ENCODE measurements at places on chromosomes 13 and 19. TPM values are rescaled to one million over a fixed set of nuclear protein-coding genes. Genes with fewer than 3 reads are reported as not detected.

- DNase-seq, result no peak
These were observed 112.5 kb downstream of the SACS start for GRCh38 chr13:23320926-23321534.

- DNase-seq, result no peak
These were observed 165.8 kb upstream of the EDNRB start for GRCh38 chr13:78084401-78084800.

Gene CRX
- not detected for total RNA-seq

Gene SERPINE3
- total RNA-seq, result not detected

Gene SLC10A2
- not detected for total RNA-seq

Gene KIR2DL3
- total RNA-seq, result not detected

DNA sequence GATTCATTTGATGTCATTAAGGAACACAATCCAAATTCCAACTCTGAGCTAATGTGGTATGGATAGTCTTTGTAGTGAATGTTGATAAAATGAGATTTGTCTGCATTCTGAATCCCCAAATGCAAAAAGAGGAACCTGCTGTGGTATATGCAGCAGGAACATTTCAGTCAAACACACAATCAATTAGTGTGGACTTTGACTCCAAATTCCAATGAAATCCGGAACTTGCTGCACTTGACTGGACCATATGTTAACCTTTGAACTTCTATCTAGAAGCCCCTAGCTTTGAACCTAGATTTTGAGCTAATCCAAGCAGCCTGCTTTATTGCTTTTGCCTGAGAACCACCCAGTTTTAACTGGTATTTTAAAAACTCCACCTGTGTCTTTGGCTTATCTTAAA, 341.3 kb downstream of the SPRY2 start:
- no peak for DNase-seq

DNA sequence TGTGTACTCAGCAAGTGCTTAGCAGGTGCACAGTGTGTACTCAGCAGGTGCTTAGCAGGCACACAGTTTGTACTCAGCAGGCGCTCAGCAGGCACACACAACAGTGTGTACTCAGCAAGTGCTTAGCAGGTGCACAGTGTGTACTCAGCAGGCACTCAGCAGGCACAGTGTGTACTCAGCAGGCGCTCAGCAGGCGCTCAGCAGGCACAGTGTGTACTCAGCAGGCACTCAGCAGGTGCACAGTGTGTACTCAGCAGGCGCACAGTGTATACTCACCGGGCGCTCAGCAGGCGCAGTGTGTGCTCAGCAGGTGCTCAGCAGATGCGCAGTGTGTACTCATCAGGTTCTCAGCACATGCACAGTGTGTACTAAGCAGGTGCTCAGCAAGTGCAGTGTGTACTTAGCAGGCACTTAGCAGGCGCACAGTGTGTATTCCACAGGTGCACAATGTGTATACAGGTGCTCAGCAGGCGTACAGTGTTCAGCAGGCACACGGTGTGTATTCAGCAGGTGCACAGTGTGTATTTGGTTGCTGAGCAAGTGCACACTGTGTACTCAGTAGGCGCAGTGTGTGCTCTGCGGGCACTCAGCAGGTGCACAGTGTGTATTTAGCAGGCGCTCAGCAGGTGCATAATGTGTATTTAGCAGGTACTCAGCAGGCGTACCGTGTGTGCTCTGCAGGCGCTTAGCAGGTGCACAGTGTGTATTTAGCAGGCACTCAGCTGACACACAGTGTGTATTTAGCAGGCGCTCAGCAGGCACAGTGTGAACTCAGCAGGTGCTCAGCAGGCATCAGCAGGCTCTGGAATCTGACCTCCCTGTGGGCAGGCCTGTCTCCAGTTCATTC, 15.1 kb downstream of the CRTC1 start:
- DNase-seq, result no peak

- peak; percentile 50 for DNase-seq
These were observed 21.3 kb downstream of the VRK3 start for GRCh38 chr19:50003810-50004419.

GRCh38 chr13:98515818-98516465, 61.0 kb downstream of the STK24 start:
- no peak for DNase-seq

GRCh38 chr13:93956426-93956825, 523.1 kb downstream of the DCT start:
- no peak for DNase-seq

DNA sequence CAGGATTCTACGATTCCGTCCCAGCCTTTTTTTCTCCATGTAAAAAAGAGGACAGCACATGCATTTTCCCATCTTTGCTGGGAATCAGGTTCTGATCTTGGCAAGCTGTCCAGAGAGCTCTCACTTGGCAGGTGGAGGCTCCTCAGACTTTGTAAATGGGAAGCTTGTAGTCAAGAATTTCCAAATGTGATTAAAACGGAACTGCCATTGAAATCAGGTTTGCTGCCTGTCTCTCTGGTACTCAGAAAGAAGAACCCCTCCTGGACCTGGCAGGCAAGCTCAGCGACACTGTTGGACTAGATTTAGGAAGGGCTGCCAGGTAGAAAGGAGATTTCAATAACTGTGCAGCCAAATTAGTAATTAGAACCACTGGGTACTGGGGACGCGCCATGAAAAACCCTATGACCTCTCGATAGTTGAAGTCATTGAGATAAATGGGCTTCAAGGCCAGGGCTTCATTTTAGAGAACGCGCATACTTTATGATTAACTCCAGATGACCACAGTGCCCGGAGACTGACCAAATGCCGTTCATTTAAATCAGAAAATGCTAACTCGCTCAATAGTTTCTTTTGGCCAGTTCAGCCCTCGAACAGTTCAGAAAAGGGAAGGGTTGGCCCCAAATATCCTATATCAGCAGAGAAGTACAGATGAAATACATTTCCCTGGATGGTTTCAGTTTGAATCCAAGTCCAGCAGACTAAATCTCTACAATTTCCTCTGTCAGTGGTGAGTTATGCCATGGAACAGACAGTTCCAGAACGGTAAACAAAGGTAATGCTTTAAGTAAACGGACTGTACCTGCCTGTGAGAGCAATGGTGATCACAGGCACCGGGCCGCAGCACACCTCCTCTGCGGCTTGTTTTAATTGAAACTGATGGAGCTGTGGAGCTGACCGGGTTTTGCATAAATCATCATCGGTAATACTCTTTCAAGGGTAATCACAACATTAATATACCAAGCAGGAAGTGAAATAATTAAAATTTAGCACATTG, 517.4 kb downstream of the RFC3 start:
- DNase-seq, result no peak

DNA sequence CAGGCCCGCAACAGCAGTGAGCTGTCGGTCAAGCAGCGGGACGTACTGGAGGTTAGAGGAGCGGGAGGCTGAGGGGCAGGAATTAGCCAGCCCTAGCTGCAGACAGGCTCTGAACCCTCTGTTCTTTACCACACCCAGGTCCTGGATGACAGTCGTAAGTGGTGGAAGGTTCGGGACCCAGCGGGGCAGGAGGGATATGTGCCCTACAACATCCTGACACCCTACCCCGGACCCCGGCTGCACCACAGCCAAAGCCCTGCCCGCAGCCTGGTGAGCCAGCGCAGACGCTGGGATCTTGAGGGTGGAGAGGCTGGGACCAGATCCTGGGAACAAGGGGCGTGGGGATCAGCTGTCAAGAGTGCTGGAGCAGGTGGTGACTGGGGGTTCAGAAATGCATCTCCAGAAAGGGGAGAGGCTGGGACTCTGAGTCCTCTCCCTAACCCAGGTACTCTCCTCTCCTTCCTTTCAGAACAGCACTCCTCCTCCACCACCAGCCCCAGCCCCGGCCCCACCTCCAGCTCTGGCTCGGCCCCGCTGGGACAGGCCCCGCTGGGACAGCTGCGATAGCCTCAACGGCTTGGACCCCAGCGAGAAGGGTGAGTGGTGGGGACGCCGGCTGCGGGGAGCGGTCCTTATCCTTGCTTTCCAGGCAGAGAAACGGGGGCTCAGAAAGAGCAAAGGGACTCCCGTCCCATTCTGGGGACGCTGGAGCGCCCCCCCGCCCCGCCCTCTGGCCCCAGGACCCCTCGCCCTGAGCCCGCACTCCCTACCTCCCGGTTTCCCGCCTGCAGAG, 10.4 kb downstream of the EPS8L1 start:
- DNase-seq, result no peak

- no peak for DNase-seq
These were observed 38.1 kb downstream of the DOCK9 start for GRCh38 chr13:98939660-98940191.

Gene CDK8
- total RNA-seq, result 21.6 TPM

- no peak for DNase-seq
These were observed 3.5 kb downstream of the IRGC start for GRCh38 chr19:43719378-43719868.

Gene EDDM13
- total RNA-seq, result 3.4 TPM

Gene FXYD5
- 256 TPM for total RNA-seq

DNA sequence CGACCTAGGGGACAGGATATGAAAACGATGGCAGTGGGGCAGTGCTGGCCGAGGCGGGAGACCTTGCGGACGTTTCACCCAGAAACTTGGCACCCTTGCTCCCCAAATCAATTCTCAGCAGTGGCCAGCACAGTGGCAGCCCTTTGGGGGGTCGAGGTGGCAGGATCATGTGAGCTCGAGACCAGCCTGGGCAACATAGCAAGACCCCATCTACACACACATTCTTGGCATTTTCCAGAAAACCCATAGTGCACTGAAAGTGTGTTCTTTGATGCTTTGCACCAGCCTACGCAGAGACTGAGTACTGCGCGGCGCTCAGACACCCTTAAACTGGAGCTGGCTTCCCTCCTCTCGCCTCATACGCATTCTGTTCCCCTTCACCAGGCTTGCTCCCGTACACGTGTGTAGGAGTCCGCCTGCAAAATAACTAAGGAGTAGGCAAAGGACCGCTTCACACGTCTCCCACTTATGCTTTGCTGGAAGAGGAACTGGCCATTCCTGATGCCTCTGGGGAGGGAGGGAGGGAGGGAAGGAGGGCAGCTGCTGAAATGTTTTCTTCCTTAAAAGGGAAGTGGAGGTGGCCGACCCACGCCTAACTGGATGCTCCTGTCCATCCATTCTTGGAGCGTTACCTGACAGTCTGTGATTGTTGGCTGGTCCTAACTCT, 23.5 kb upstream of the MIER2 start:
- DNase-seq, result no peak

Gene SSBP4
- 189 TPM for total RNA-seq

Gene PRTN3
- total RNA-seq, result 0.86 TPM

DNA sequence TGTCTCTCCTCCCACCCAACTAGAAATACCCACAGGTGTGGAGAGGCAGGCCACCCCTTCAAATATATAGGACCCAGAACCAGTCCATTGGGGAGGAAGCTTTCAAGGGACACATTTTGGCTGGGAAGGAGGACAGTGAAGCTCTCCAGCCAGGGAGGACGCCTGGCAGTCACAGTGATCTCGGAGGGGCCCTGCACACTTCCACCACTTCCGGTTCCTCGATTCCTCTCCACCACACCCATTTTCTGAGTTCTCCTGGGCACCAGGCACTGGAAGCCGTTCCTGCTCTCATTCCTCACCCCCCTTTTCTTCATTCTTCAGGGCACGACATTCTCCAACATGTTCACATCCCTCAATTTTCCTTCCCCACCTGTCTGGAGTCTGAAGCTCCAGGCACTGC, 30.4 kb upstream of the CEACAM21 start:
- DNase-seq, result no peak

DNA sequence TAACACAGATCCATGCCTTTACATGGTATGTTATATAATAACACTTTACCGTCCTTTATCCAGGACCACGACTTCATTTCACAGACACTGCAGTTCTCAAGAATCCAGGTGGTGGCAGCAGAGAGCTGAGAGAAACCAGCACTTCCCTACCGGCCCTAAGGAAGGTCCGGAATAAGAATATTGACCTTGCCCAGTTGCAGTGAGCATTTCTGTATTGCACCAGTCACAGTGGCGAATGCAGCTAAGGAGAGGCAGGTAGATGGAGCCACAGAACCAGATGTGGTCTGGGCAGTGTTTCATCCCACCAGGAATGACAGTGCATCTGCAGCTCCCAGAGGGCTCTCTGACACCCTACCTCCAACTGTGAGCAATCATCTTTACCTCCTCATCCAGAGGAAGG, 44.6 kb downstream of the ZNF787 start:
- DNase-seq, result peak; percentile 60

GRCh38 chr19:15195371-15196334, 5.1 kb downstream of the NOTCH3 start:
- peak; percentile 57 for DNase-seq

DNA sequence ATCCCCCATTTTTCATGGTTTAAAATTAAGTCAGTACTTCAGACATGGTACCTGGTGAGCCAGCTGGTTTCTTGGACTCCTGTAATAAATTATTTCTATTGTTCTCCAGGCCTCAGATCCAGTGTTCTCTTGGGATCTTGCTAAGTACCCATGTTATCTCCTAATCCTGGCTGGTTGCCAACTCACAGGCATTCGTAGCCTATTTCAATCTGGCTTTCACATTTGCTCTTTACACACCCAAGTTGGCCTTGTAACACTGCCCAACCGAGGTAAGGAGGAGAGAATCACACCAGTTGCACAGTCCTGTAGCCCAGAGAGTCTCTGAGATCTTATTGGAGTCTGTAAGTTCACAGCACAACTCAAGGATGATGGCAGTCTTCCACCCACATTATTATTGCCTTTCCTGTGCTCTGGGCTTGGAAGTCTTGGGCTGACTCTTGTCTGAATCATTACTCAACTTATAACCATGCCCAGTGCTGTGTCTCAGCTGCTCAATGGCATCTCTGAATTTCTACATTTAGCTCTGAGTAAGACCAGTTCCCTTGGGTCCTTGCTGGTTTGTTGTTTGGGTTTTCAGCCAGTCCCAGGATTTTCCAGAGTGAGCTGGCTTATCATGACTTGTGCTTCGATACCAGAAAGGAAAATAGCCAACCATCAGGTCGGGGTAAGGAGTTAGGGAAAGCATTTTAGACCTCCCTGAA, 76.6 kb upstream of the KLF12 start:
- no peak for DNase-seq

Gene SIGLEC10
- total RNA-seq, result 0.58 TPM

GRCh38 chr13:42380420-42381164, 108.6 kb downstream of the AKAP11 start:
- no peak for DNase-seq

Gene OR7C1
- total RNA-seq, result 0.16 TPM

DNA sequence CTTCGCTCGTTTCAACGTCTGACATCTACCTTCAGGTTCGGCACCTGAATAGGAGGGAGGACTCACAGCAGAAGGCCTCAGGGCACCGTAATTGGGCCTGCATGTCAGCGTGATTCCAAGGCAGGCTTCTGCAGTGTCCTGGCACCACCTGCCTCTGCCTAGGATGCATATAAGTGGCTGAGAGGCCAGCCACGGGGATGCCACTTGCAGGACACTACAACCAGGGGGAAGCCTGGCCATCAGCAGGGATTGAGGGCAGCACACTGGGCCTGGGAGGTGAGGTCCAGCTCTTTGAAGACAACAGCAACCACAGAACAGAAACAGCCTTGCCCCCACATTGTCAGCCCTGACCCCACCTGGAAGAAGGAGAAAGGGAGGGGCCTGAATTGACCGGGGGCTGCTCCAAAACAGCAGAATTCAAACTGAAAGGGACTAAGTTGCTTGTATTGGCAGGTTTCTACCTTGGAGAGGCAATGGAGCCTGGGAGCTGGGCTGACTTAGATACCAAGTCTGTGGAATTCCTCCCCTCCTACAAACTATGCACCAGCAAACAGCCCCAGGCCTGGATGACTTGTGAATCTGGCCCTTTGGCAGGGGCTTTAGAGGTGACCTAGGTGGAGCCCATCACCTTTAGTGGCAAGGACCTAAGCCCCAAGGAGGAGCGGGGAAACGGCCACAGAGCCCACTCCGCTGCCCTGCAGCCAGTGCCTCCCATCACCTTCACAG, 34.1 kb upstream of the POMP start:
- no peak for DNase-seq

Gene KLF1
- total RNA-seq, result 144 TPM

Gene ZNF835
- total RNA-seq, result not detected

Data from K562 (cell line).